ENCODE measurements at places on chromosomes 1 and 21.

GRCh38 chr1:11037740-11038182 is 9.3 kb downstream of the MASP2 start:
- peak; percentile 52 for DNase-seq

DNA sequence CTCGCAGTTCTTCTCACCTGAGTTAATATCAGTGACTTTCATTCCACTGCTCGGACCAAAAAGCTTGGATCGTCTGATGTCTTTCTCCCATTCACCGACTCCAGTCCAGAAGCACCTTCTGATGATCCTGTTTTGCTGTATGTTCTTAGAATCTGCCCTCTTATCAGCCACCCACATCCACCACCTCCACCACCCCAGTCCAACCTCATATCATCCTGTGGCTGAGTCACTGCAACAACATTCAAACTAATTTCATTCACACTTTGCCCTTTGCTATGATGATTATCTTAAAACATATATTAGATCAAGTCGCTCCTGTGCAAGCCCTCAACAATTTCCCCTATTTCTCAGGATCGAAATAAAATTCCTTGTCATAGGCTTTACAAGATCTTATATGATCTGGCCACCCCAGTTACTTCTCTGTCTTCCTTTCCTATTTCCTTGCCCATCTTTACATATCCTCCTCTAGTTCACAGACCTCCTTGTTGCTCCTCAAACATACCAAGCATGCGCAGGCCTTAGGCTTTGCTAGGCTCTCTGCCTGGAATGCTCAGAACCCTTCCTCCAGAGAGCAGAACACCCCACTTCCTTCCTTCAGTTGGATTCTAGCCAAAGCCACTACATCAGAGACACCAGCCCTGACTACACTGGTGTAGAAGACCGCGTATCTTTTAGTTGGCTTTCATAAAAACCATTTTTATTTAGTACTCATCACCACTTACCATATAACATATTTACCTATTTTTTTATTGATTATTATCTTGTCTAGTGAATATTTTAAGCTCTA is 335.7 kb upstream of the GREM2 start:
- no peak for DNase-seq

DNA sequence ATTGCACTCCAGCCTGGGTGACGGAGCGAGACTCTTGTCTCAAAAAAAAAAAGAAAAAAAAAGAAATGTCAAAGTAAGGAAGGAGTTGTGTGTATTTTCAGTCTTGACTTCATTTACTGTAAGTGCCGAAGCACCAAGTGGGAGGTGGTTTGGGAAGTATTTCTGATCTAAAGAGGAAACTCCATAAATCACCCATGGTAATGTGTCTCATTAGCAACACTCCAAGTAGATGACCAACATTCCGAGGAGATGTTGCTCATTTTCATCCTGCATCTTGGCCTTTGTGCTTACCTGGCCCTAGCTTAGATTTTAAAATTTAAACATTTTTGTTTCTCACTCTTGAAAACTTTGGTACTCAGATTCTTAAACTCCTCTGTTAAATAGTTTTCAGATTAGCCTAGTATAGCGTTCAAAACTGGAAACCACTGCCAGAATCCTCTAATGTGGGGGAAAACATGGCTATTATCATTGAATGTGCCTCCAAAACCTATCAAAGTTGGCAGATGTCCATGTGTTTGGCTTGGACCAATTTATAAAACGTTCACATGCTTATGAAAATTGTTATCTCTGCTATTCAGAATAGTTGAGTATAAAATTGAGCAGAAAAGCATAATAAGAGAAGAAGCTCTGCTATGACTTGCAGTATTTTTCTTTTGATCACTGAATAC is 110.4 kb downstream of the NFIA start:
- DNase-seq: no peak

DNA sequence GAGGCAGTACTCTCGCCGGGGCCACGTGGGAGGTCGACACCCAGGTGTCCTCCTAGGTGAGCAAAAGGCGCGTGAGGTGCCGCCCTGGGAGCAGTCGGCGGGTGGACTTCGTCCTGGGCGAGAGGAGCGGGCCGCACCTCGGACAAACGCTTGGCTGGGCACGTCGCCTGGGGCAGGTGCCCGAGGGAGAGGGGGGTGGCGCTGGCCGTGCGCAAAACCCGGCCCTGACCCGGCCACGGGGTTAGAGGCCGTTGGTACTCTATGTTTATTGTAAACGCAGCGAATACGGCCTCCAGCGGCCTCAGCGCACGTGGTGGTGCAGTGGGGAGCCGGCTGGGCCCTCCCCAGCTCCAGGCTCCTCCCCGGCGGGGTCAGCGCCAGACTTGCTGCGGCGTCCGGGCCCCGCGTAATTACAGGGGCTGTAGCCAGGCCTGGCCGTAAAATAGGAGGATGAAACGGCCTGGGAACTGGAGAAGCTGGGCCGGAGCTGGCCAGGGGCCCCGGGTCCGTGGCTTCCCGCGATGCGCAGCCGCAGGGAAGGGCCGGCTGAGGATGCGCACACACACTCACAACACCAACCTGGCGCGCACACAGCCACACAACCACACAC is 1.6 kb upstream of the EFNA1 start:
- DNase-seq: no peak

GRCh38 chr1:8373581-8374241 is 55.8 kb downstream of the SLC45A1 start:
- no peak for DNase-seq

GRCh38 chr1:51385776-51386175 is 55.4 kb upstream of the TTC39A start:
- no peak for DNase-seq

DNA sequence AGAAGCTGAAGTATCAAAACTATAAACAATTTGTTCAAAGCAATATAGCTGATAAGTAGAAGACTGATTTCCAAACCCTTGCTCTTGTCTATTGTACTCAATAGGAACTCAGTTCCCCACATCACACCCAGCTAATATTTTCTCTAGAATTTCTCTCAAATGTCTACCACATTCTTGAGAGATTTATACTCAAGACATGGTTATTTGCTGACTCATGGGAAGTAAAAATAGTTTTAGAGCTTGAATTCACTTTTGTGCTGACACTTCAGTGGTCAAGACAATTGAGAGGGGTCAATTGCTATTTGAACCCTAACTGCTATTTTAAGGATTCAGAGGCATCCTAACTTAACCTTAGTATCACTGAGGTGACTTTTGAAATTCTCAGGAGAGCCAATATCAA is 99.0 kb downstream of the TNNI3K start:
- no peak for DNase-seq

GRCh38 chr1:112727716-112728115 is 12.6 kb upstream of the PPM1J start:
- DNase-seq: no peak

- DNase-seq: no peak
Measured at GRCh38 chr1:200755456-200755855, 16.8 kb downstream of the CAMSAP2 start.

GRCh38 chr1:3033040-3033789 is 11.9 kb downstream of the ACTRT2 start:
- DNase-seq: no peak

- DNase-seq: no peak
Measured at GRCh38 chr1:77047978-77048614, 171.1 kb downstream of the PIGK start.

GRCh38 chr1:232968965-232969364 is 18.6 kb downstream of the NTPCR start:
- DNase-seq: no peak

- no peak for DNase-seq
Measured at GRCh38 chr1:211174375-211174774, 40.4 kb upstream of the KCNH1 start.

DNA sequence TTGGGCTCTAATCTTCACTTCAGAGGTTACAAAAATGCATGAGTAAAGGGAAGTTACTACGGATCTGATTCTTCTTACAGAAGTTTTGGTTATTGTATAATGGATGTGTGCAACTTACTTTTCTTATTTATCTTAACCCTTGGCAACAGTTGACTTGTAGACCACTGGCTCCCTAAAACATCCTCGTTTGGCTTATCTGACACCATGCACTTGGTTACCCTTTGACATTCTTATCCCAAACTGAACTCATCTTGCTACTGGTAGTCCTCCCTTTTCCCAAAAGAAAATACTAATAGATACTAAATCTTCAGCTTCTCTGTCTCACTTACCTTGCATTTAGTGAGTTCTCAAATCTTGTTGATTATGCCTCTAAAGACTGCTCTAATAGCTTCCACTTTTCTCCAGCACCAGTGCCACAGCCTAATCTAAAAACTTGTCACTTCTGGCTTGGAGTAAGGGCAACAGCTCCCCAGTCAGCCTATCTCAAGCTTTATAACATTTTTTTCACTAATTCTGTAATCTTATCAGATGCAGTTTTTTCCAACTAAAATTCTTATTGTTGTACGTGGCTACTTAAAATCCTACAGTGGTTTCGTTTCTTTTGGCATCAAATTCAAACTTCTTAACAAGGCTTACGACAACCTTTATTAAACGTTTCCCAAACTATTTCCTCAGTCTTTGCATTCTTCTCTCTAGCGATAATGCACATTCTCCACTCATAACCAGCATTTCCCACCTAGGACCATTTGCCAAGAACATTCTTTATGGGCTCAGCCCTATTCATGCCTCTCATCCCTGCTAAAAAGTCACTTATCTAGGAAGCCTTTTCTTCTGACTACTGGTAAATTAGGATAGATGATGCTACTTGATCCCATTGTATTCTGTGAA is 204.2 kb downstream of the KCNT2 start:
- DNase-seq: no peak

GRCh38 chr1:200704986-200705500 is 33.6 kb upstream of the CAMSAP2 start:
- no peak for DNase-seq

DNA sequence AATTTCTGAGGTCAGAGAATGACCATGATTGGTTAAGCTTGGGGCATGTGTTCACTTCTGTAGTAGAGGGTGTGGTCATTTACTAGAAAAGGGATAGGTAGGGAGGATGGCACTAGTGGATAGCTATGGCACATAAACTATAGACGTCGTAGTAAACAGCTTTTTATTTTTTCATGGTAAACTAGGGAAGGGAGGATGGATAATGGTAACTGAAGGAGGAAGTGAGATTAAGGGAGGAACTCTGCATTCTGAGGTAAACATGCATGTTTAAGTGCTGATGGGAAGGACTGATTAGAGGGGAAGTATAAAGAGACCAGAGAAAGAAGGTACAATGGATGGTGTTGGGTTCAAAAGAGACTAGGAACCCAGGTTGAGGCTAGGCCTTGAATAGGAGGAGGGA is 26.9 kb downstream of the PTGS2 start:
- DNase-seq: no peak

- DNase-seq: no peak
Measured at GRCh38 chr1:233328142-233328921, 808 bp downstream of the MAP3K21 start.

DNA sequence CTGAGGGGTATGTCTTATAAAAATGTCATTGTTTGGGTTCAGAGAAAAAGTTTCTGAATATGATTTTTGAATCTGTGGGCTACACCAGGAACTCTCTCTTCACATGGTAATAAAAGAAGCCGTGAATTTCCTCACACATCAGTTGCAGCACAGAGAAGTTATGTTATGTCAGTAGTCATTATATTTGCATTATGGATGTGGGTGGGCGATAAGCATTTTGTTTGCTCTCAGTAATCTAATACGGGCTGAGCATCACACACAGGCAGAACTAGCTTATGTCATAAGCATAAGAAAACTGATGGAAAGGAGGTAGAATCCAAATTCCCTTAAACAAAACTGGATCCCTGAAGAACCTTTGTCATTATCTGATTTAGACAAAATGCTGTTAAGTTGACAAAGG is 70.8 kb downstream of the PRDM2 start:
- DNase-seq: no peak

DNA sequence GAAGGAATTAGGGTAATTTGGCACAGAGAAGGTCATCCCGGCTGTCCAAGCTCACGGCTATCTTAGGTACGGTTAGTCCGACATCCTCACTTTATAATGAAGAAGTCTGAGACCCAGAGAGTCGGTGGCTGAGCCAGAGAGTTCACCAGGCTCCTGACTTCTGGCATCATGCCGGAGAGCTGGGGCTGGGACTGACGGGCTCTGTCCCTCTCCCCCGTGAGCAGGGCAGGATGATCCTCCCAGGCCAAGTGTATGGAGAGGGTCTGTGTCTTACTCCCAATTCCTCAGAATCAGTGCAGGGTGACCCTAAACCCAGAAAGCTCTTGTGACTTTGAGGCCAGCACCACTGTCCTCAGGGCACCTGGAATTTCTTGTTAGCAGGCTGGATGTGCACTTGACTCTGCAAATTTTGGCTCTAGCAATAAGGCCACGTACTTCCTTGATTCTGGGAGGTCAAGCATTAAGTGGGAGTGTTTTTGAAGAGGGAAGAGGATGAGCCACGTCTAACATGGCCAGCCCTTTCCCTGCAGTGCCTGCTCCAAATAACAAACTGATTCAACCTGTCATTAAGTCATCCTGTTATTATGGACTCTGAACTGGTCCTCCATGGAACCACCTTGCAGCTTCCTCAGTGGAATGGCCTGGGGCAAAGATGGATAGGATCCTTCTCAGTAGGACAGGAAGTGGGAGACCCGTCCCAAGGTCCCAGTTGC is 20.8 kb upstream of the BTG2 start:
- DNase-seq: no peak

GRCh38 chr1:212504171-212504803 is 71.6 kb downstream of the NENF start:
- no peak for DNase-seq

GRCh38 chr1:94463056-94463764 is 45.0 kb downstream of the ABCD3 start:
- no peak for DNase-seq

- no peak for DNase-seq
Measured at GRCh38 chr1:75742047-75742625, 17.6 kb downstream of the ACADM start.

DNA sequence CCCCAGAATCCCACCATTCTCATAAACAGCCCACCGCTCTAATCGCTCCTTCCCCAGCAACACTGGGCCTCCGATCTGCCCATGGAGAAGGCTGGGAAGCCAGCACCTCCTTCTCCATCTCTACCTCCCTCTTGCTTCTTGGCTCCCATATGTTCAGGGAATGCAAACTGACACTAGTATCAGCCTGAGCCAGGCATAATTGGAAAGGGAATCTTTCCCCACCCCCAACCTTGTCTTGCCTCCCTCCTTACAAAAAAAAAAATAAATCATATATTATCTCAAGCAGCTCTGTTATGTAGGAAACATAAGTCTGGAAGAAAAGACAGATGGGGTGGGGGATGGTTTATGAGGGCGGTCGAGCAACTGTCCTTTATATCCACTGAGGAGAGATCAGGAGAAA is 127.2 kb downstream of the NAV1 start:
- no peak for DNase-seq

- DNase-seq: no peak
Measured at GRCh38 chr1:191702124-191702523, 456.1 kb upstream of the RGS18 start.

DNA sequence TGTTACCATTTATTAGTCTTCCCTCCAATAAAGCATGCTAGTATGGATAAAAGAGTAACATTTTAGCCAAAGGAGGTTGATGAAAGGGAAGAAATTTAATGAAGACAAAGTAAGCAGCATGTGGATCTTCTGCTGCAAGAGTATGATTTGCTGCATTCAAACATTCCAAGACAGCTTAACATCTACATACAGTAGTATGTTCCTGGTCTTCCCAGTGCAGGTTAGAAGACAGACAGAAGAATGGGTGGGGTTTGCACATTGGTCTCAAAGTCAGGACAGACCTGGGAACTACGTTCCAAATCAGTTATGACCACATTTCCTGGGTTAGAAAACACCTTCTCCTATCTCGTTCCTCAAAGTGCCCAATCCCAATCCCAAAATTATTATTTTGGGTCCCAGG is 43.3 kb downstream of the PUM1 start:
- DNase-seq: no peak

GRCh38 chr1:181743878-181744312 is 260.6 kb downstream of the CACNA1E start:
- DNase-seq: no peak

- DNase-seq: no peak
Measured at GRCh38 chr1:67732750-67733151, 47.8 kb downstream of the GADD45A start.
